Ovary (tissue), 10 donors: ENCODE measurements at places on chromosomes 3 and 15.

DNA sequence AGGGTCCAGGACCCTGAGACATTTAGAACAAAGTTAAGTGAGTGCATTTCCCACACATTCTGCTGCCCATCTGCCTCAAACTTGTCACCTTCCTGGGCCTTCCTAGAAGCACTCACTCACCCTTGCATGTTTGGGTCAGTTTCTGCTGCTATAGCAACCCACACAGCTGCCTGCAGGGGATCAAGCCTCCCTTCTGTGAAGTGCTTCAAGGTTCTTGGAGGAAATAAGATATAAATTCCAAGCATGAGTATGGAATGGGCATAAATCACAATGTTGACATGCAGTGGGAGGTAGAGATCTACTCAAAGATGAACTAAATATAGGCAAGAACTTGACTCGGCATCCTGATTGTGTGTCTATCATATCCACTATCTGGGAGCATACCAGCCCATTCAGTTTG is 140.4 kb downstream of the SLC9A9 start:
- no peak for DNase-seq

DNA sequence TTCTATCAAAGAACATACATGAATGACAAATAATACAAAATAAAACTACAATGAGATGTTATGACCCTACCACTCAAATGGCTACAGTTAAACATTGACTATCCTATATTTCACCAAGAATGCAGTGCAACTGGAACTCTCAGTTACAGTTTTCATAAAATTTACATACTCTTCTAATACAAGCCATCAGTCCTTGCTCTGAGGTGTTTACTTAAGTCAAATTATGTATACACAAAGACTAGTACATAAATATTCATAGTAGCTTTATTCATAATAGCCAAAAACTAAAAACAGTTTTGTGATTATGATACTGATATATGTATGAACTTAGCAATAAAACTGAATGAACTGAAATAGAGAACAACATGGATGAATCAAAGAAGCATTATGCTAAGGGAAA is 19.2 kb downstream of the MLF1 start:
- DNase-seq = no peak

- peak; percentile 69 for DNase-seq
These were observed 46.8 kb downstream of the CYP11A1 start for GRCh38 chr15:74320352-74321247.

GRCh38 chr3:35894735-35895134 is 255.4 kb downstream of the ARPP21 start:
- no peak for DNase-seq

DNA sequence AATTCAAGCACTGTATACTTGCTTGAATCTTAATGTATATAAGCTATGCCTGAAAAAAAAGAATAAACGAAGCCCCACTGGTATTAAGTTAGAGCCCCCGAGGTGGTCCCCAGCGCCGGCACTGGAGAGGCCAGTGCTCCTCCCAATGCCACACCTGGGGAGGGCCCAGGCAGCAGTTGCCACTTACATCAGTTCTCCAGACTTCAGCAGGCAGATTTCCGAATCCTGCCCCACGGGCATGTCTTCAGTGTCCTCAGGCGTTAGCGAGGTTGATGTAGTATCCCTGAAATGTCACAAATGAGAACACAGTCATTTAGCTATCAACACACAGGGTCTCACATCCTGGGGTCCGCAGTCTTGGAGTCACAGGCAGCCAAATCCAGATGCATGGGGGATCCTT is 7.0 kb upstream of the CXCR6 start:
- no peak for DNase-seq

- no peak for DNase-seq
These were observed 49.4 kb downstream of the GTF2E1 start for GRCh38 chr3:120791913-120792312.

GRCh38 chr3:146313746-146314111 is 62.8 kb upstream of the PLSCR4 start:
- no peak for DNase-seq

DNA sequence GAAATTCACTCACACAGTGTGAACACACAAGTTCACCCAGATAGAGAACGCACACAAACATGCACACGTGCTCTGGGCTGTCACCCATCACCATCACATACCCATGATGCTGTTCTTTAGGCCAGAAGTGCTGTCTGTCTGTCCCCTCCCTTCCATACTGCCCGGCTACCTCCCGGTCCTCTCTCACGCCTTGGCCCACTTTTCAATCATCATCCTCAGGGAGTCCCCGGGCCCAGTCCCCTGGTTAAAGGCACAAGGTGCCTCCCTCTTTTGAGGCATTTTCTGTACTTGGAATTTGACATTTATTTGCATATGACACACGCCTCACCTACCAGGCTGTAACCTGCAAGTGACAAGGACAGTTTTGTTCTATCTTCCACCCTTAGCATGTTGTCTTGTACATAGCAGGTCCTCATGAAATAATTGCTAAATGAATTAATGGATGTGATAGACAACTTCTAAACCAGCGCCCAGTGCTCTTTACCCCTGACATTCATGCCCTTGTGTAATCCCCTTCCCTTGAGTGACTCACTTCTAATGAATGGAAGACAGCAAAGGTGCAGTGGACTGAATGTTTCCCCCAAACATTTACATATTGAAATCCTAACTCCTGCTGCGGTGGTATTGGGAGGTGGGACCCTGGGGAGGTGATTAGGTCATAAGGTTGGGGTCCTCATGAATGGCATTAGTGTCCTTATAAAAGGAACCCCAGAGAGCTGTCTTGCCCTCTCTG is 73.9 kb upstream of the ADPGK start:
- no peak for DNase-seq

DNA sequence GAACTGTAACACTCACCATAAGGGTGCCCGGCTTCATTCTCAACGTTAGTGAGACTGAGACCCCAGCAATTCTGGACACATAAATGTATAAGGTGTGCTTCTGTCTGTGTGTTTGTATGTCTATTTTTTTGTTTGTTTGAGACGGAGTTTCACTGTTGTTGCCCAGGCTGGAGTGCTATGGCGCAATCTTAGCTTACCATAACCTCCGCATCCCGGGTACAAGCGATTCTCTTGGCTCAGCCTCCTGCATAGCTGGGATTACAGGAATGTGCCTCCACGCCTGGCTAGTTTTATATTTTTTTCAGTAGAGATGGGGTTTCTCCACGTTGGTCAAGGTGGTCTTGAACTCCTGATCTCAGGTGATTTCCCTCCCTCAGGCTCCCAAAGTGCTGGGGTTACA is 43.3 kb upstream of the C2CD4B start:
- no peak for DNase-seq

- no peak for DNase-seq
These were observed 15.4 kb upstream of the ZNF774 start for GRCh38 chr15:90336705-90337141.

- DNase-seq = no peak
These were observed 29.5 kb downstream of the ABHD2 start for GRCh38 chr15:89117790-89118189.

GRCh38 chr3:15769256-15769915 is 28.4 kb downstream of the ANKRD28 start:
- no peak for DNase-seq

DNA sequence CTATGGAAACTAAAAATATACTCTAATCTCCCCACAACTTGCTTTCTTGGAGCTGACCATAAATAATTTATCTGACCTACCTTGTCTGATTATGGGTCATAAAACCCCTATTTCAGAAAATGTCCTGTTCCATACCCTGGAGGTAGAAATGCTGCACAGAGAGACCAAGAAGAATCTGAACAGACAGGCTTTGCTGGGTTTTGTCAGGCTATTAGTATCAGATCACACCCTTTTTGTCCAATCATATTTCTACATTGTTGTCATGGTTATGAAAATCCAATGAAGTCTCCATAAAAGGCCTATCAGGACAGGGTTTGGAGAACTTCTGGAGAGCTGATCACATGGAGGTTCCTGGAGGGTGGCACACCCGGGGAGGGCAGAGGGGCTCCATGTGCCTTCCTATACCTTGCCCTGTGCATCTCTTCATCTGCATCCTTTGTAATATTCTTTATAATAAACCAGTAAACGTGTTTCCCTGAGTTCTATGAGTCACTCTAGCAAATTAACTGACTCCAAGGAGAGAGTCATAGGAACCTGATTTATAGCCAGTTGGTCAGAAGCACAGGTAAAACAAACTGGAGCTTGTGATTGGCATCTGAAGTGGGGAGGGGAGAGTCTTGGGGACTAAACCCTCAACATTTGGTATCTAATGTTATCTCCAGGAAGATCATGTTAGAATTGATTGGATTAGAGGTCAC is 58.1 kb downstream of the NGLY1 start:
- DNase-seq = no peak
